ENCODE measurements at places on chromosomes 4 and X. TPM values are rescaled to one million over a fixed set of nuclear protein-coding genes. Genes with fewer than 3 reads are reported as not detected.

FOXO4 gene
- total RNA-seq: 1.1 TPM

CNGA1 gene
- not detected for total RNA-seq

TBC1D8B gene
- total RNA-seq: 1.3 TPM

ESX1 gene
- not detected for total RNA-seq

LONRF3 gene
- total RNA-seq: 2.8 TPM

ZCCHC18 gene
- total RNA-seq: 0.17 TPM

LCORL gene
- 4.0 TPM for total RNA-seq

MSANTD1 gene
- total RNA-seq: 0.08 TPM

PRDX4 gene
- total RNA-seq: 263 TPM

MOSPD2 gene
- total RNA-seq: 9.4 TPM

ARX gene
- total RNA-seq: 0.39 TPM

SPATA18 gene
- 3.8 TPM for total RNA-seq
